ENCODE measurements at places on chromosomes 12 and 14. TPM values are rescaled to one million over a fixed set of nuclear protein-coding genes. Genes with fewer than 3 reads are reported as not detected.

GRCh38 chr12:71504476-71504875 is 64.9 kb downstream of the LGR5 start:
- DNase-seq, result no peak
- no peak overlapping the region for H3K27ac ChIP-seq
- H3K36me3 ChIP-seq, result no peaks in the 10 kb centered on the region
- H3K4me1 ChIP-seq, result peaks cover 5% of the 10 kb centered on the region
- peaks cover 5% of the 10 kb centered on the region for H3K27me3 ChIP-seq

- H3K27ac ChIP-seq, result no peak overlapping the region
- no peak overlapping the region for H3K4me3 ChIP-seq
- no peaks in the 10 kb centered on the region for H3K4me1 ChIP-seq
- no peaks in the 10 kb centered on the region for H3K27me3 ChIP-seq
Measured at GRCh38 chr12:126706300-126706699, 1560.7 kb upstream of the TMEM132C start.

DNA sequence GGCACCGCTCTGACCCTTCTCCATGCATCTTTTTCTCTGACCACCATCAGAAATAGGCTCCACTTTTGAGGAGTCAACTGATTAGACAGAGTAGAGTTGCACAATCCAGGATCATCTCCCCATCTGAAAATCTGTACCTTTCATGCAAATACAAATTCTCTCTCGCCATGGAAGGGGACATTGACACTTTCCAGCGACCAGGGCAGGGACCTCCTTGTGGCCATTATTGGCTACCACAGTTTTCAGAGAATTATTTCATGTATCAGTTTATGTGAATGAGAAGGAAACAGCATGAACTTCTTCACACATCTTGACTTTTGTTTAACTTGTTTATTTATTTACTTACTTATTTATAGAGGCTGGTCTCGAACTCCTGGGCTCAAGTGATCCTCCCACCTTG is 13.8 kb upstream of the RAN start:
- no peak overlapping the region for H3K4me3 ChIP-seq
- no peak for DNase-seq
- H3K27ac ChIP-seq, result no peak overlapping the region
- H3K36me3 ChIP-seq, result peaks cover 3% of the 10 kb centered on the region
- H3K27me3 ChIP-seq, result peaks cover 5% of the 10 kb centered on the region

DNA sequence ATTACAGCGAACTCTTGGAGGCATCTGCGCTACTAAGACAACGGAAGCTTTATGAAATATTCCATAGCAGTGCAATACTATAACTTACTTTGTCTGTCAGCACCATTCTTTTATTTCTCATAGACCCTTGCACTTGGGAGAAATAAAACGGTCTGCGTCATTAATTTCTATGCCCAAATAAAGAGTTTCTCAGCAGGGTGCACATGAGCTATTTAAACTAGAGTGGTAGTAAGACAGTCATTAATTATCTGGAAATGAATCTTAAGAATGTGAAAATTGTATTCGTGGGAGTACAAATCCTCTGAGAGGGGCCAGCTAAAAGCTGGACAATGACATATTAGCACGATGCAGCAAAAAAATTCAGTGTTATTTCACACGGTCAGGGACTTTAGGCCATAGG is 903.4 kb upstream of the FOXG1 start:
- no peak overlapping the region for H3K27ac ChIP-seq
- H3K4me3 ChIP-seq, result no peak overlapping the region
- DNase-seq, result no peak
- no peaks in the 10 kb centered on the region for H3K4me1 ChIP-seq

DNA sequence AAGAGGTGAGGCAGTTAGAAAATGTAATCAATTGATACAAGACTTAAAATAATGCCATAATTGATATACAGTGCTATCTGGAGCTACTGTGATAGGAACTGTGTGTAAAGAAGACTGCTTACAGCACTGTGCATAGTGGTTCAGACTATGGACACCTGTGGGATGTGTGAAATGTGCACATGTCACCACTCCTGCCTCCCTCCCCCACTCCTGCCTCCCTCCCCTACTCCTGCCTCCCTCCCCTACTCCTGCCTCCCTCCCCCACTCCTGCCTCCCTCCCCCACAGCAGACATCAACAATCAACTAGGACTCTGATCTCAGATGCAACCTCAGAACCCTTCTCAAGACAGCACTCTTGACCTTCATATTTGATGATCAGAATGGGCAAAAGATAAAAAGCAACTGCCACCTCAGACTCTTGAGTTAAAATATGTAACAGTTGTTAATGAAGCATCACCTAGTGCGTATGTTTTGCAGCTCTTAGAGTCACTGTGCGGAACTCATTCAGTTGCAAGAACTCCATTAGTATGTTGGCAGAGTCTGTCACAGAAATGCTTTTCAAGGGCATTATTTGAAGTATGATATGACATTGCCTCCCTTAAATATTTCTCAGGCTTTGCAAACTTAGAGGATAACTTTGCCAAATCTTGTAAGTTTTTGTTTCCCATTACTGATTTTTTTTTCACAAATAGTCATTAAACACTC is 255.2 kb upstream of the DDHD1 start:
- H3K27me3 ChIP-seq, result no peaks in the 10 kb centered on the region
- H3K36me3 ChIP-seq, result no peaks in the 10 kb centered on the region
- no peaks in the 10 kb centered on the region for H3K4me1 ChIP-seq
- H3K4me3 ChIP-seq, result no peak overlapping the region
- no peak overlapping the region for H3K27ac ChIP-seq

- H3K27me3 ChIP-seq, result no peaks in the 10 kb centered on the region
- no peaks in the 10 kb centered on the region for H3K36me3 ChIP-seq
- no peak overlapping the region for H3K27ac ChIP-seq
- no peak overlapping the region for H3K4me3 ChIP-seq
- H3K4me1 ChIP-seq, result no peaks in the 10 kb centered on the region
Measured at GRCh38 chr12:90953956-90954421, 987 bp downstream of the CCER1 start.

DNA sequence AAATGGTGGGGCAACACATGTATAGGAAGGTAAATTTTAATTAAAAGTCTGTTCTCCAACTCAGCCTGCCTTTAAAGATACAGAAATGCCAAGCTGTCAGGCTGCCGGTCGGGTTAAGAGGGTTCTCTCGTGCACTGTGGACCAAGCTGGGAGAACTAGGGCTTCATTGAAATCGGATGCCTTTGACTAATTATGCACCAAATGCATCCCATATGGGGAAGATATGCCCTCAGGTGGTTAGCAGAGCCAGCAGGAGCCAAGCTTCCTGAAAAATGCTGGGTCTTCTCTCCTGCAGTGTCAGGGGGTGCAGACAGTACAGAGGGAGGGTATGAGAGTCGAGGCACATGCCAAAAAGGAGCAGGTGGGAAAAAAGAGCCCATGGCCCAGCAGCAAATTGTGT is 236.1 kb downstream of the CACNA1C start:
- no peaks in the 10 kb centered on the region for H3K36me3 ChIP-seq
- no peaks in the 10 kb centered on the region for H3K4me1 ChIP-seq
- H3K27me3 ChIP-seq, result peaks cover 10% of the 10 kb centered on the region
- no peak for DNase-seq

DNA sequence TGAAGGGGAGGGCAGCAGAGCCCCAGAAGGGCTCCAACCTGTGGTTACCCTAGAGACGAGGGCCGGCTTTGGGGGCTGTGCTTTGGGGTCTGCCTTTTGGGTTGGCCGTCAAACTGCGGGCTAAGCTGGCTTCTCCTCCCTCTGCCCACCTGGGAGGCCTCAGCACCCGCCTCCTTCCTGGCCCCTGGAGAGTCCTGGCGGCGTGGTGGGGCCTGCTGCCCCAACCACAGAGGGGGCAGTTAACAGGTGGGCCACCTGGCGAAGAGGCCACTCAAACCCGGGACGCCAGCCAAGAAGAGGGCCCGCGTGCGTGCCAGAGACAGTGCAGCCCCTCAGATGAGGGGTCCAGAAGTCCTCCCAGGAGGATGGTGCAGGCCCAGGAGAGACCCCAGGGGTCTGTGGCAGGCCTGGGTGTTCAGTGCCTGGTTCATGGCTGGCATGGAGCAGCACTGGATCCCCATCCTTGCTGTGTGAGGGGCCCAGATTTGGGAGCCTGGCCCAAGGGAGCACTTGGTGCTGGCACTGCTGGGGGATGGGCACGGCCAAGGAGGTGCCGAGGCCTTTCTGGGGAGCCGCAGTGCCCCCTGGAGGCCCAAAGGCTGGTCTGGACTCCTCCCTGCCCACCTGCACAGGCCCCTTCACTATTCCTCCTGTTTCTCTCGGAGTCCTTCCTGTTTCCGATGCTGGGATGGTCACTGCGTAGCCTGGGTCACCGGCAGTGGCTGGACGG is 48.8 kb downstream of the LRCOL1 start:
- H3K36me3 ChIP-seq, result no peaks in the 10 kb centered on the region
- no peak for DNase-seq
- peak overlapping the region; percentile 22 for H3K4me3 ChIP-seq
- H3K4me1 ChIP-seq, result peaks cover 17% of the 10 kb centered on the region

DNA sequence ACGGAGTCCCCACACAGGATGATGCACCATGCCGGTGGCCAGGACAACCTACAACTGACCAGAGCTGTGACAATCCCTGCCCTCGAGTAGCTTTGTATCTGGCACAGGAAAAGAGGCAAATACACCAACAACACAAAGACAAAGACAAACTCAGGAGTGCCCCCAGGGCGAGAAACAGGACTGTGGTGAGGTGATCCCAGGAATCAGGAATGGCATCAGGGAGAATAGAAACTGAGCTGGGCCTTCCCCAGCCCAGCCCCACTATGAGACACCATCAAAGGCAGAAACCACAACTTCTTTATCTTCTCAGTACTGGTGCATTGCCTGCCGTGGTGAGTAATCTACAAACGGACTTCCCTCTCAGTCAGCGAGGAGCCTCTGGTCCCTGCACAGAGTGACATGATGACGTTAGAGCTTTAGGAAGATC is 157.7 kb downstream of the TTC7B start:
- H3K27me3 ChIP-seq, result no peaks in the 10 kb centered on the region
- H3K27ac ChIP-seq, result no peak overlapping the region
- H3K4me3 ChIP-seq, result no peak overlapping the region
- no peak for DNase-seq

DNA sequence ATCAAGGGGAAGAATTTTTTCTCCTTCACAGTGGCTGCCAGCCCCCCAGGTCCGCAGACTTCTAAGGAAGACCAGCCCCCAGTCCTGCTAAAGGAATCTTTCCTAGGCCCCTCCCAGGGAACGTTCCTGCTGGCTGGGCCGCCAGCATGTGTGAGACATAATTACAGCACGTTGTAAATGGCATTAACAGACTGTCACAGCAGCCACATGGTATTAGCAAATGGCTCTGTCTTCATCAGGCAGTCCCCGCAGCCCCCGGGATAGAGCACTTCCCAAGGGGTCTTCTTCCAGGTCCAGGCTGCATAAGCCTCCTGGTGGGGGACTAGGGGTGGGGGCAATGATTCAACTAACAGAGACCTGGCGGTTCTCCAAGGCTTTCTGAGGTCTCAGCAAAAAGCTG is 34.9 kb upstream of the FAM222A start:
- no peak overlapping the region for H3K4me3 ChIP-seq
- H3K27me3 ChIP-seq, result peaks cover 37% of the 10 kb centered on the region
- no peak for DNase-seq
- no peaks in the 10 kb centered on the region for H3K36me3 ChIP-seq
- H3K4me1 ChIP-seq, result no peaks in the 10 kb centered on the region
- H3K27ac ChIP-seq, result no peak overlapping the region

GRCh38 chr14:72023128-72024042 is 91.2 kb downstream of the RGS6 start:
- H3K4me1 ChIP-seq, result peaks cover 13% of the 10 kb centered on the region
- no peak overlapping the region for H3K4me3 ChIP-seq
- H3K27ac ChIP-seq, result no peak overlapping the region
- H3K27me3 ChIP-seq, result peaks cover 55% of the 10 kb centered on the region

GRCh38 chr12:115370207-115370606 is 686.2 kb upstream of the TBX3 start:
- no peaks in the 10 kb centered on the region for H3K27me3 ChIP-seq
- no peaks in the 10 kb centered on the region for H3K36me3 ChIP-seq
- peaks cover 3% of the 10 kb centered on the region for H3K4me1 ChIP-seq
- H3K4me3 ChIP-seq, result no peak overlapping the region
- no peak overlapping the region for H3K27ac ChIP-seq

GRCh38 chr12:70469221-70469820 is 103.2 kb downstream of the KCNMB4 start:
- no peaks in the 10 kb centered on the region for H3K4me1 ChIP-seq
- H3K4me3 ChIP-seq, result no peak overlapping the region
- no peak overlapping the region for H3K27ac ChIP-seq
- no peaks in the 10 kb centered on the region for H3K27me3 ChIP-seq

- no peak overlapping the region for H3K27ac ChIP-seq
- no peak overlapping the region for H3K4me3 ChIP-seq
- H3K4me1 ChIP-seq, result no peaks in the 10 kb centered on the region
Measured at GRCh38 chr12:26691234-26691970, 141.6 kb downstream of the ITPR2 start.

GRCh38 chr12:48031135-48031960 is 27.1 kb upstream of the COL2A1 start:
- no peak for DNase-seq
- peaks cover 2% of the 10 kb centered on the region for H3K27me3 ChIP-seq

GRCh38 chr14:21880918-21881317 is 207.3 kb upstream of the OR4E1 start:
- peaks cover 13% of the 10 kb centered on the region for H3K27me3 ChIP-seq
- H3K4me3 ChIP-seq, result no peak overlapping the region
- H3K4me1 ChIP-seq, result peaks cover 5% of the 10 kb centered on the region
- peaks cover 6% of the 10 kb centered on the region for H3K36me3 ChIP-seq
- no peak for DNase-seq
- H3K27ac ChIP-seq, result no peak overlapping the region

GRCh38 chr14:65336191-65336591 is 76.3 kb upstream of the FUT8 start:
- DNase-seq, result peak; percentile 85
- peaks cover 62% of the 10 kb centered on the region for H3K4me1 ChIP-seq
- peaks cover 15% of the 10 kb centered on the region for H3K36me3 ChIP-seq
- H3K27ac ChIP-seq, result peak overlapping the region; percentile 91

DNA sequence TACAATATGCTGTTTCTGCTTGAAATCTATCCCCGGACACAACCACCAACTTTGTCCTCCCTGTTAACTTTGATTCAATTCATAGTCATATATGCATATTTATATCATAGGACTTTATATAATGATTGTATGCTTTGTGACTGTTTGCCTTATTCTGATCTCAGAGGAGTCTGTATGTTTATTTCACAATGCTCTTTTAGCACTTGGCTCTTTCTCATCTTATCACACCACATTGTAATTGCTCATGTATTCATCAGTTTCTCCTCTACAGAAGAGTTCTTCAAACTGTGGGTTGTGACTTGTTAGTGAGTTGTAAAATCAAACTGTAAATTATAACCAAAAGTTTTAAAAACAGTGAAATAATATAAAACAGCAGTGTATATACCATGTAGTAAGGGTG is 21.7 kb upstream of the PPM1A start:
- no peak overlapping the region for H3K27ac ChIP-seq
- DNase-seq, result no peak
- H3K4me3 ChIP-seq, result no peak overlapping the region
- peaks cover 2% of the 10 kb centered on the region for H3K36me3 ChIP-seq

GRCh38 chr14:52307905-52308304 is 6.2 kb upstream of the PTGER2 start:
- peaks cover 45% of the 10 kb centered on the region for H3K36me3 ChIP-seq
- no peak for DNase-seq
- peaks cover 46% of the 10 kb centered on the region for H3K4me1 ChIP-seq
- H3K27me3 ChIP-seq, result no peaks in the 10 kb centered on the region
- H3K27ac ChIP-seq, result no peak overlapping the region

Gene LRP6
- total RNA-seq, result not detected

Gene PGF
- 0.29 TPM for total RNA-seq

Gene VWF
- total RNA-seq, result not detected

Gene RTL1
- total RNA-seq, result not detected

Gene ASCL1
- not detected for total RNA-seq

Gene FAM161B
- 1.8 TPM for total RNA-seq

Gene TSPAN11
- not detected for total RNA-seq

Gene RHEBL1
- 14.9 TPM for total RNA-seq
